ENCODE measurements at places on chromosomes 13 and 19. TPM values are rescaled to one million over a fixed set of nuclear protein-coding genes. Genes with fewer than 3 reads are reported as not detected.

DBP gene
- 13.7 TPM for total RNA-seq

URAD gene
- not detected for total RNA-seq

ZNF135 gene
- total RNA-seq = 11.0 TPM

DNA sequence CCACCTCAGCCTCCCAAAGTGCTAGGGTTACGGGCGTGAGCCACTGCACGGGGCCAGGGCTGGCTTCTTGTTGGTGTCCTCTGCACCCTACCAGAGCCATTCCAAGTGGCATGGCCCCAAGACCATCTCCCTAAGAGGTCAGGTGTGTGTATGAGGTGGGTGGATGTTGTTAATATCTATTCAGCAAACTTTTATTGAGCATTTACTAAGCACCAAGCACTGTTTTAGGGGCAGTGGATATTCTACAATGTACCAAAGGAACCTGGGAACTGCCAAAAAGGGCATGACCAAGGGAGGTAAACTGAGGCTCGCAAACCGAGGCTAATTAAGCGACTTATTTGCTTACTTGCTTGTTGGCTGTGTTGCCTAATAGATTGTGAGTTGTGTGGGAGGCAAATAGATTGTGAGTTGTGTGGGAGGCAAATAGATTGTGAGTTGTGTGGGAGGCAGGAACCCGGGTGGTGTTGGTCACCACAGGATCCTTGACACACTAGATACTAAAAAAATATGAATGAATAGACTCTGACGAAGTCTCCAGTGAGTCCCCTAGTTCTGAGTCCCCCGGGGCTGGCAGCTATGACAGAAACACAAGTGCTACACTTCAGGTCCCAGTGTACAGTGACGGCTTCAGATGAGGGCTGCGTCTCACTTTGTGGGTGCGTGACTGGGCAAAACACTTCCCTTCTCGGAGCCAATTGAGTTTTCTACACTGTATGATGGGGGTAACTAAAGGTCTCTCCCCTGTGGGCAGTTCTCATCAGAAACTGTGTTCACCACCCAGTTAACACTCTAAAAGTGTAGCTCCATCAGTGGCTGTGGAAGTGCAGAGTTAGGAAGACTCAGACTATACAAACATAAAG lies 5.0 kb upstream of the BICRA start:
- DNase-seq = no peak

GRCh38 chr19:42422901-42423461 lies 4.2 kb downstream of the LIPE start:
- DNase-seq = peak; percentile 70

GRCh38 chr13:92317066-92317465 lies 909.5 kb upstream of the GPC6 start:
- no peak for DNase-seq

DNA sequence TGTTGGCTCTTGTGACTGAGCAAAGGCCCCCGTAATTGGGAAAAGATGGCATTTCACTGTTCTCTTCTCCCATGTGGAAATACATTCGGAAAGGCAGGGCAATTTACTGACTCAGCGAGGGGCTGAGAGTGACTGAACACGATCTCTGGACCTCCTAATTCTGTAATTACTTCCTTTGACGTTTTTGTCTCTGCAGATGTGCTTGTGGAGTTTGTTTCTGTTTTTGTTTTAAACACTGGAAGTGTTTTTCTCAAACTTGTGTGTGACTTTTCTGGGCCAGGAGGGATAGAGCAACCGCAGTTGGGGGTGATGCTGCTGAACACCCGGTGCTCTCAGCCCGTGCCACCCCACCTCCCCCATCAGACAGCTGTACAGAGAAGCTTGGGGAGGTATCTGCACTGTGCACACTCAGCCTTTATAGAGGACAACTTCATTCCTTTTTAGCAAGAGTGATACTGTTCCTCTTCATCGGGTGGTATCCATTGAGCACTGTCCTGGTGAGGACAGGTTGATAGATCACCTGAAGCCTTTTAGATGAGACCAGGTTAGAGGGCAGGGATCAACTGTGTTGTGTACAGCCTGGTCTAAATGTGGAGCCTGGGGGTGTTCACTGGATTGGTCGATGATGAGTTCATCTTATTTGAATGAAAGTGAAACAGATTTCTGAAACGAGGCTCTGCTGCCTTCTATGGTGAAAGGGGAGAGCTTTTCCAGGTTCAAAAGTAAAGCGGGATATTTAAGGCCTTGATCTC lies 117.4 kb downstream of the ESD start:
- DNase-seq = no peak
